ENCODE measurements at places on chromosomes 2 and 18.

DNA sequence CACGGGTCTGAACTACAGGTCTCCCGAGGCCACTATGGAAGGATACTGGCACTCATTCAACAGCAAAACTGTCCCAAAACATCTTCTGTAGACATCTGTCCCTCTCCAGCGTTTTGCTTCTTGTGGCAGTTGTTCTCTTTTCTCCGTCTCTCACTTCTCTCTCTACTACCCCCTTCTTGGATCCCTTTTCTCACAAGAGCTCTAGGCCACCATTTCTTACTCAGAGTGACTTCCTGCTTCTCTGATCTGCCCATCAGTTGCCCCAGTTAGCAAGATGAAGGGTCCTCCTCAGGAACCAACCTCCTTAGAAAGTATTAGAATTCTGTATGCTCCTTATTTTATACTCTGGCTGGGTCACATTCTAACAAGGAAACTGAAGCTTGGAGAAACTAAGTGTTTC lies 32.6 kb downstream of the BCL2 start:
- no peaks in the 10 kb centered on the region for H3K4me1 ChIP-seq
- DNase-seq, result no peak
- H3K27me3 ChIP-seq, result no peaks in the 10 kb centered on the region
- no peaks in the 10 kb centered on the region for H3K36me3 ChIP-seq
- no peak overlapping the region for H3K27ac ChIP-seq
- no peak overlapping the region for H3K4me3 ChIP-seq

GRCh38 chr18:77481541-77481940 lies 231.9 kb downstream of the GALR1 start:
- H3K4me1 ChIP-seq, result no peaks in the 10 kb centered on the region
- no peaks in the 10 kb centered on the region for H3K27me3 ChIP-seq
- H3K27ac ChIP-seq, result no peak overlapping the region
- DNase-seq, result no peak
- no peak overlapping the region for H3K4me3 ChIP-seq

DNA sequence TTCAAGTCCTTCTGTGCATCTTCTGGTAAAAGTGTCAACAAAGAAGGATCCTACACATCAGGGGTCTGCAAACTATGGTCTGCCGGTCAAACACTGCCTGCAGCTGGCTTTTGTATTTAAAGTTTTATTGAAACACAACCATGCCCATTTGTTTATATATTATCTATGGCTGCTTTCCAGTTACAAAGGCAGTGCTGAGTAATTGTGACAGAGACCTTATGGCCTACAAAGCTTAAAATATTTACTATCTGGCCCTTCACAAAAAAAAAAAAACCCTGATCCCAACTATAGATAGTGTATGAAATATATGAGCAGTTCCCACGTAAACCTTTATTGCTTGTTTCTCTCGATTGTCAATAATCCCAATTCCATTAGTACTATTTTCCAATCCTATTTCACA lies 101.4 kb downstream of the RBMS1 start:
- no peak for DNase-seq
- H3K4me3 ChIP-seq, result no peak overlapping the region
- no peaks in the 10 kb centered on the region for H3K27me3 ChIP-seq
- peaks cover 3% of the 10 kb centered on the region for H3K36me3 ChIP-seq
- no peak overlapping the region for H3K27ac ChIP-seq
- peaks cover 19% of the 10 kb centered on the region for H3K4me1 ChIP-seq

DNA sequence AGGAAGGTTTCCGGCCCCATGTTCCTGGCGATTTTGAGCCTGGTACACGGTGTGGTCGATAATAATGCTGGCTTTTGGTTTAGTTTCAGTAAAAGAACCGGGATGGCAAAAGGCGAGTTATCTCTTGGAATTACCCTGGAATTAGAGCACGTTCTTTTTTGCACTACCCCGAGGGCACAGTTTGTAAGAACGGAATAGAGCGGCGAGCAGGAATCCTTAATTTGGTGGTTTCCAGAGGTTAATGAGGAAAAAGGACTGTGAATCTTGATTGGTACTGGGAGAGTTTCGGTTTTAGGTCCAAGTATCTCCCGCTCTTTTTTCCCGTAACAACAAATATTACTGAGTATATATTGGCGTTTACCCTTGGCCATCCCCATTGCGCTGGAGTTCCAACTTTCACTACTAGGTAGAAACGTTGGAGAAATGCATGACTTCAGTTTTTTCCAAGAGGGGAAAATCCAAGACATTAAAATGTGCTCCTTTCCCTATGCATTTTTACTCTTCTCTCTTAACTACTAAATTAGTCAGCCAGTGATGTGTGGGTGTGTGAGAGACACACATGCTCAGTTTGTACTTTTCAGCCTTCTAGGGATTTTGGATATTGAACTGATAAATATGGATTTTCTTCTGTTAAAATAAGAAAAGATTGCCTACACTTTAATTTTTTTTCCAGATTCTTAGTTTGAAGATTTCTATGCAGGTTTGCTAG lies 160.8 kb downstream of the AGPS start:
- peak overlapping the region; percentile 86 for H3K4me3 ChIP-seq
- peak overlapping the region; percentile 14 for H3K27ac ChIP-seq
- no peaks in the 10 kb centered on the region for H3K27me3 ChIP-seq
- H3K36me3 ChIP-seq, result no peaks in the 10 kb centered on the region
- H3K4me1 ChIP-seq, result peaks cover 5% of the 10 kb centered on the region

- H3K27me3 ChIP-seq, result no peaks in the 10 kb centered on the region
- H3K4me1 ChIP-seq, result peaks cover 2% of the 10 kb centered on the region
- no peaks in the 10 kb centered on the region for H3K36me3 ChIP-seq
- DNase-seq, result peak; percentile 49
Observed at GRCh38 chr2:168849610-168850009, 40.6 kb downstream of the SPC25 start.

All from mesenchymal stem cell (in vitro differentiated cells and primary cell).